ENCODE measurements at places on chromosomes 4 and X.

DNA sequence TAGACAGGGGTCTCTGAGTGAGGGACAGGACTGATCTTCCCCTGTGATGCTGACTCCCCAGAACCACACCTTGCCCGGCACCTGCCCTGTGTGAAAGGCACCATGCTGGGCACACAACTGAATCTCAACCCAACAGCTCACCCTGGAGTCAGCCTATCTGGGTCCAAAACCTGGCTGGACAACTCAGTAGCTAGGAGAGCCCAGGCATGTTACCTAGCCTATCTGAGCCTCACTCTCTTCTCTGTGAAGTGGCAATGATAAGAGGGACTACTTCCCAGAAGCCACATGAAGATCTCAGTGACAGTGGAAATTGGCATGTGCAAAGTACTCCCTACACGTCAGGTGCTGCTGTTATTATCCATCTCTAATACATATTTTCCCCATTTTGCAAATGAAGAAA lies 44.8 kb upstream of the PPP2R2C start:
- no peak for DNase-seq

DNA sequence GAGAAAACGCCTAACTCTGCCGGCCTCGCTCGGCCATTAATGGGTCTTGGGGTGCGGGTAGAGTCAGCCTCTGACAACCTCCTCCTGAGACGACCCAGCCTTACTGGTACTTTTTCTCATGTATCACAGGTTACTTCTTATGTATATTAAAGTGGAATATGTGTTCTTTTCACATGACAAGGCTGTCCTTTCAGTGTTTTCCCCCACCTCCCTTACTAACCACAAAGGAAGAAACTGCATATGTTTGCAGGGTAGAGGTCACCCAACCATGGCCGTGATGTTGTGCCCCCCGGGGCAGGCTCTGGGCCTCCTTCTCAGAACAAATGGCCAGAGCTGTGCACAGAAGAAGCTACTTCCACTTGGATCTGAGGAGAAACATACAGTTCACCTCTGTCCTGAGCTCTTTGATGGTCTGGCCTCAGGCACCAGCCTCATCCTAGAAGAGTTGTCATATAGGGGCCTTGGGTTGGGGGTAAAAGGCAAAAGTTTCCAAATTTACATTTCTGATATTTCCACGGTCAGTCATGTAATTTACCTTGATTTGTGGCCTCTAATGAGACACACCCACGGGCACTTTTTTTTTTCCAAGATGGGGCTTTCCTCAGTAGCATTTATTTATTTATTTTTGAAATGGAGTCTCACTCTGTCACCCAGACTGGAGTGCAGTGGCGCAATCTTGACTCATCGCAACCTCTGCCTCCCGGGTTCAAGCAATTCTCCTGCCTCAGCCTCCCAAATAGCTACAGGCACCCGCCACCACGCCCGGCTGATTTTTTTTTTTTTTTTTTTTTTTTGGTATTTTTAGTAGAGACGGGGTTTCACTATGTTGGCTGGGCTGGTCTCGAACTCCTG lies 1.9 kb downstream of the SOWAHD start:
- DNase-seq, result no peak

GRCh38 chrX:124504111-124504983 lies 158.0 kb downstream of the SH2D1A start:
- DNase-seq, result no peak

DNA sequence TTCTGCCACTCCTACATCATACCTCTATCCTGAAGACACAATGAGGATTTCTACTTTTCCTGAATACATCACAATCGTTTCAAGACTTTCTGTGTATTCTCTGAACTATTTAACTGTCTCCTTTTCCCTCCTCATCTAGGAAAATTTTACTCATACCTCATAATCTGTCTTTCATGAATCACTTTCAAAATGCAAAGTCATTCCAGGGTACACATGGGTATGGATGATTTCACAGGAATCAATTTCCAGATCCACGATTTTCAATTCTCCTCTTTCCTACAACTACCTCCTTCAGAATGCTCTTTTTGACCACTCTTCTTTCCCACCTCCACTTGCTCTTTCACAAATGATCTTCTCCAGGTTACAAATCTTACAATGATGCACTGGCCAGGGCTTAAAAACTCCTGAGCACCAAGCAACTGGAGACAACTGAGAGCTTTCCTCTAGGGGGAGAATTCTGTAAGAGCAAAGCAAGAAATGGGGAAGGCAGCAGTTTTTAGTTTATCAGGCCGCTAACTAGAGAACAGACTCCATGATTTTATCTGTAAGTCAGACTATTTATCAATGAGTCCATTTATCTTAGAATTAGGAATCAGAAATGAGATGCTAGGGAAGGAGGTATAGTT lies 116.4 kb downstream of the PPP3CA start:
- no peak for DNase-seq

GRCh38 chr4:30068234-30068633 lies 651.9 kb upstream of the PCDH7 start:
- no peak for DNase-seq

GRCh38 chr4:154421618-154422017 lies 70.0 kb downstream of the DCHS2 start:
- no peak for DNase-seq

GRCh38 chr4:154231806-154232478 lies 259.7 kb downstream of the DCHS2 start:
- DNase-seq, result no peak

DNA sequence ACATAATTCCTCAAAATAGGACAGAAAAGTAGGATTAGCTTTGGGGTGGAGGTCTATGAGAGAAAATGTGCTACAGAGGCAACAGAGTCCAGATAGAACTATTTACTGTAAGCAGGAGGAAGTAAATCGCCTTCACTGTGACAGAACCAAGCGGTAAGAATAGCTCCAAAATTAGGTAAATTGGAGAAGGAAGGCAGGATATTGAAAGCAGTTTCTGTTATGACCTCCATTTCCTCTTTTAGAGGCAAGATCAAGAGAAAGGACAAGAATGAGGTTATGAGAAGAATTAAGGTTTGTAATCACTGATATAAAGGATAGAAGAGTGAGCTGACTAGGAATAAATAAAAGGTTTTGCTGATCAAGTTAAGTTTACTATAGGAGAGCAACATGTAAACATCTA lies 44.1 kb upstream of the NEUROG2 start:
- DNase-seq, result no peak

GRCh38 chrX:29641461-29641860 lies 573.9 kb upstream of the MAGEB2 start:
- no peak for DNase-seq

- DNase-seq, result no peak
These were observed 497.7 kb downstream of the IDS start for GRCh38 chrX:149007423-149007822.

DNA sequence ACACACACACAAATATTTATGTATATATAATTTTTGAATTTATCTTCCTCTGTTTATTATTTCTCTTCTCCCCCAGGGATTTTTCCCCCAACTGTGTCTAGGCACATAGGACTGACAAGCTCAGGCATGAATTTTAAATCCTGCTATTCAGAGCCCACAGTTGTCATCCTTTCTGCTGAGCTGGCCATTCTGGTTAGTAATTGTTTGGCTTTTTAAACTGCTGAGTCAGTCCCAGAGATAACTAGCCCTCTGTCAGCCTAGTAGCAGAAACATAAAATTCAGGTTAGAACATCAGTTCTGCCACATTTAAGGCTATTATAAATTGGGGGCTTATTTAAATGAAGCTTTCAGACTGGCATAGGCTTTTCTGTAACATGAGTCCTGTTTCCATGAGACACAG lies 151.7 kb upstream of the MAOA start:
- DNase-seq, result no peak

Measured in stimulated activated CD8-positive, alpha-beta memory T cell treated with anti-CD3 and anti-CD28 coated beads, Interleukin-7, amount 100 ng/mL, for 24 hours (primary cell).